Panc1 (cell line): ENCODE measurements at places on chromosomes 12 and 14.

DNA sequence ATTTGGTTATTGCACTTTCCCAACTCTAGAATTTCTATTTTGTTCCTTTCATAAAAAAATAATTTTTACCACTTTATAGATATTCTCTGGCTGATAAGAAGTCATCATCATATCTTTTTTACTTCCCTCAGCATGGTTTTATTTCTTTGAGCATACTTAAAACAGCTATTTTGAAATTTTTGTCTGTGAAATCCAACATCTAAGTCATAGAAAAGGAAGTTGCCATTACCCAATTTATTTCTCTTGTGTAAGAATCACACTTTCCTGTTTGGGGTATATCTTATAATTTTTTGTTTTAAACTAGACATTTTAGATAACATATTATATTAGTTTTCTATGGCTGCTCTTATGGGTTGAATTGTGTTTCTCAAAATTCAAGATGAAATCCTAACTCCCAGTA, 400.2 kb upstream of the OR4E1 start:
- DNase-seq = no peak
- no peak overlapping the region for H3K4me3 ChIP-seq
- H3K4me1 ChIP-seq = no peaks in the 10 kb centered on the region
- no peaks in the 10 kb centered on the region for H3K27me3 ChIP-seq

DNA sequence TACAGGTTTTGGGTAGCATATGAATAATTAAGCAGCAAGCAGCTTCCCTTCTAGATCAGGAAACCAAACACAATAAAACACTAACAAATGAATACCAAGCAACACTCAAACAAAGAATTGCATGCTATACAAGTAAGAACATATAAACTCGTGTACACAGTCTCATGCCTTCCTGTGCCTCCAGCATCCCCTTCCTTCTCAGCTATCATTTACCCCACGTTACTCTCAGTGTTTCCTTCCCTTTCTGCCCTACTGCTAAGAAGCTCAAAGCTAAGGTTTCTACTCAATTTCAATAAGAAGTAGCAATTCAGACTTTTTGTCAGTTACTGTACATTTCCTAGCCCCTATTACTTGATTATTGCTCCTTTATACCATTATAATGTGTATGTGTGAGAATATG, 81.0 kb downstream of the DUSP16 start:
- H3K27ac ChIP-seq = no peak overlapping the region
- no peak for DNase-seq
- H3K36me3 ChIP-seq = no peaks in the 10 kb centered on the region
- H3K27me3 ChIP-seq = no peaks in the 10 kb centered on the region
- H3K4me3 ChIP-seq = no peak overlapping the region

DNA sequence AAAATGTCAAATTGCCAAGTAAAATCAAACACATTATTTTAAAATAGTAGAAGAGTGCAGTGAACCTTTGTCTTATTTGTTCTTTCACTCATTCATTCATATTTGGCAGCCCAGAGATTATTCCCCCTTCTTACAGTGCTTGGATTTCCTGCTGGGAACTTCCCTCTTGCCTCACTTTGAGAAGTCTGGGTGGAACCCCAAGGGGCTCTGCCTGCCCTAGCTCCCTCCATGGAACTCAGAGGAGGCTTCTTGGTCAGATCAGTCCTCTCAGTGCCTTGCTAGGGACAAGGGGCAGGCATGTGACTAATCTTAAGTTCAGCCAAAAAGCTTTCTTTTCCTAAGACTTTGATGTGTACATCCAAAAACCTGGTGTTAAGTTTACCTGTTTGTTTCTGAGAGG, 84.7 kb upstream of the OVCH1 start:
- no peak overlapping the region for H3K4me3 ChIP-seq
- no peaks in the 10 kb centered on the region for H3K27me3 ChIP-seq
- DNase-seq = no peak
- no peak overlapping the region for H3K27ac ChIP-seq

GRCh38 chr12:49809381-49809905, 18.8 kb downstream of the NCKAP5L start:
- no peaks in the 10 kb centered on the region for H3K4me1 ChIP-seq
- no peak overlapping the region for H3K27ac ChIP-seq
- DNase-seq = no peak
- no peaks in the 10 kb centered on the region for H3K36me3 ChIP-seq

DNA sequence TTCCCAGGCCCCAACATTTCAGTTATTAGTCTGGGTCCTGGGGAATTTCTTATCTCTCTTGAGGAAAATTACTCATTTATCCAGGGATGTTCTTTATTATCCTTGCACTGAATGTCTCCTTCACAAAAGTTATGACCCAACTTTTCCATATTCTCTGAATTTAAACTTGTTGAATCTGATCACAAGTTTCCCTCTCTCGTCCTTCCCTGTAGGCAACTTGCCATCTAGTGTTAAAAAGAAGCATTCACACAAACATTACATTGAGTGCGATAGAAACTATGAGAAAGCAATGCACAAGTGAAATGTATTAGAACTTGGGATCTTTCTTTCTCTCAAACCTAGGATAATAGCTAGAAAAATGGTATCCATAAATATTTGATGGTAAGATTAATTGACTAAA, 608.4 kb downstream of the FSCB start:
- H3K27me3 ChIP-seq = no peaks in the 10 kb centered on the region
- no peaks in the 10 kb centered on the region for H3K36me3 ChIP-seq
- no peaks in the 10 kb centered on the region; the same call in 1 of the 2 replicates for H3K4me1 ChIP-seq
- DNase-seq = no peak
- H3K27ac ChIP-seq = no peak overlapping the region

- no peak overlapping the region for H3K27ac ChIP-seq
- H3K4me3 ChIP-seq = no peak overlapping the region
- H3K4me1 ChIP-seq = no peaks in the 10 kb centered on the region
- H3K27me3 ChIP-seq = no peaks in the 10 kb centered on the region
- H3K36me3 ChIP-seq = no peaks in the 10 kb centered on the region
These were observed 25.2 kb downstream of the NID2 start for GRCh38 chr14:52043690-52044089.

- no peak for DNase-seq
- H3K4me1 ChIP-seq = no peaks in the 10 kb centered on the region
- H3K27me3 ChIP-seq = no peaks in the 10 kb centered on the region
- H3K27ac ChIP-seq = no peak overlapping the region
These were observed 23.5 kb downstream of the SCFD1 start for GRCh38 chr14:30645600-30645999.
